ENCODE measurements at places on chromosomes 7 and 10.

DNA sequence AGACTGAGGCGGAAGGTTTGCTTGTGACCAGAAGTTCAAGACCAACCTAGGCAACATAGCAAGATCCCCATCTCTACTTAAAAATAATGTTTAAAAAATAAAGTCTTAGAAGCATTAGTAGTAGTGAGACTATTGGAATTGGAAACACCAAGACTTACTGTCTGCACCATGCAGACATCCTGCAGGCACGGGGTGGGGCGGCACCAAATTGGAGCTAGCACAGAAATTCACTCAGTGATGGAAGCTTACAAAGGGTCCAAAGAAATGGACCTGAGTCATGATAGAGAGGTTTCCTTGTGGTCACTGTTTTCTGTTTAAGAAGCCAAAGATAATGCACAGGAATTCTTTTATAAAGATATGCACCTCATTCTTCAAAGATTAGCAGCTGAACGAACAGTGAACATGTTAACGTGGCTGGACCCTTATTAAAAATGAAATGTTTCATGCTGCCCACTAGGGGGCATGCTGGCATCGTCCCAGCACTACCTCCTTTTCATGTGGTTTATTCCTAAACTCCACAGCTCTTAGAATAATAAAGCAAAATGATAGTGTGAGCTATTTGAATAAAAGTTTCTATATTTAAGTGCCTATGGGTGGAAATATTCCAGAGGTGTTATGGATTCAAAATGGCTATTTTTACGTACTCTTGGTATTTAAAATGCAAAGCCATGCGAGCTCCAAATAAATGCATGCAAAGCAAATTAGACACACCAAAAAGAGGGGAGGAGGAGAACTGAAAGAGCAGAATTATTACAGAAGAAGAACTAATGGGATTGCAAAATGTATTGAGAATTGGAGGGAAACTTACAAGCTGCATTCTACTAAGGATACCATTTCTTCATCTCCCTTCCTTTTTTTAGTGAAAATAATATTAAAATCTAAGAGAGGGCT, 28.6 kb downstream of the PDSS1 start:
- DNase-seq: no peak

DNA sequence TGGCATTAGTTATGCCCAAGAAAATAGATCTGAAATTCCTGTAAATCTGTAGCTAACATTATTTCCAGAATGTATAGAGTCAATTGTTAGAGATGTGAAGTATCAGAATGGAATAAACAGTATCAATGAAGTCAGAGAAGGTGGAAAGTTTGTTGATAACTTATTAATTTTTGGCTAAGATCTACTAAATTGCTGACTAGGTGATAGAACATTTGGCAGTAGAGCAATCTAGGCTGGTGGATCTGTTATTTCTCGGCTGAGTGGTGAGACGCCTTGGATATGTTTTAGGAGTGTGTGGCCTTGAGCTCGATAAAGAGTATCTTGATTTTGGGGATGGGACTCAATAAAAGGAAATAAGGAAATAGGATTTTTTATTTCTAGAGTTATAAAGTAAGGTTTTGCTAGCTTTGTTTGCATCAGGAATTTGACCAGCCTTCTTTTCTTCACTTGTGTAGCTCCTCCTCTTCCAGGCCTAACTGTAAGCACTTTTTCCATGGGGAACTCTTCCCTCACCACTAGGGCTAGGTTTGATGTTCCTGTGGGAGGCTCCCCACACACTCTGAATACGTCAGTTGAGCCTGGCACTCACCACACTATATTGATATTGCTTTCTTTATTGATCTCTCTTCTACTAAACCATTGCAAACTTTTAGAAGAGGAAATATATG, 86.8 kb upstream of the CSTF2T start:
- DNase-seq: no peak

- peak; percentile 49 for DNase-seq
Observed at GRCh38 chr10:60573336-60573735, 183.7 kb upstream of the ANK3 start.

DNA sequence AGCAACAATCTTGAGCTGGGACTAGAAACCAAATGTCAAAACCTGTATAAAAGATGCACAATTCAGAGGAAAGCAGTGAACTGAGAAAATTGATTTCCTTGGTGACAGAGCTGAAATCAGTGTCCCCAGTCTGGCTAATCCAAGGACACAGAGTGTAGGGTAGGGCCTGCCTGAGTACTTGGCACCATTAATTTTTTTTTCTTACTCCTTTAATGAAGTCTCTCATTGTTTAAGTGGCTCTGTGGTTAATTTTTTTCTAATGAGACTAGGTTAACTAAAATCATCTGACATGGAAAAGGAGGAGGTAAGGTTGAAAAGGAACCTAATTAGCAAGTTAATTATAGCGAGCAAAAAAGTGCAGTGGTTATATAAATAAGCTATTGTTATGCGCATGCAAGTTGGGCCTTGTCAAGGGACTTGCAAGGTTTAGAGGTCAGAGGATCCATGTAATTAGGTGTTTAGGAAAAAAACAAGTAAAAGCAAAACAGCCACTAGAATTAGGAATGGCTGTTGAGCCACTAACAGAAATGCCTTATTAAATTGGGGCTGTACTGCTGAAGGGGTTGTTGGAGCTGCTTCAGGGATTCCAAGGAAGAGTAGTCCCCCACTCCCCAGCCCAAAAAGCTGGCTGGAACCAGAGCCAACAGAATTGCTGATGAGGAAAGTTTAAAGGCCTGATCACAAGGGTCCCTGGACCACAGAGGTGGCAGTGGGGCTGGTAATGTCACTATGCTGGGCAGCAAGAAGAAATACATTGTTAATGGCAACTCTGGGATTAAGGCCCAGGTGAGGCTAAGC, 58.9 kb upstream of the STRIP2 start:
- DNase-seq: no peak

- DNase-seq: no peak
Observed at GRCh38 chr10:110268971-110269370, 35.7 kb downstream of the SMNDC1 start.

GRCh38 chr7:135337977-135338550, 104.4 kb downstream of the STRA8 start:
- no peak for DNase-seq

GRCh38 chr10:42970451-42971250, 106.2 kb upstream of the RET start:
- no peak for DNase-seq

GRCh38 chr7:103704701-103705100, 258.7 kb upstream of the SLC26A5 start:
- no peak for DNase-seq

DNA sequence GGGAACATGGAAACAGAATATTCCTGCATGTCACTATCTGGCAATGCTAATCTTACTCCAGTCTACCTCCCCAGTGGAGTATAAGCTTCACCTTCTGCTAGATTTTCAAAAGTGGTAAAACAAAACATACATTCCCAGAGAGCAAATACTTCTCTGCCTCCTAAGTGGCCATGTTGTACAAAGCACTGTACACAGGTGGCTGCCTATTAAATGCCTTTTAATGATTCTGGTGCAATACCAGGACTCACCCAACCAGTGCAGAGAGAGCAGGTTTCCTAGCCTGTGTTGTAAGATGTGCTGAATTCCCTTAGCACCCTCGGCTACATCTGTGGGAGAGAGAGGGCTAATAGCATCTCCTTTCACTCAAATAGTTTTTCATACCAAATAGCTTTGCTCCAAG, 684.3 kb upstream of the NRP1 start:
- no peak for DNase-seq

GRCh38 chr7:151579644-151580043, 59.9 kb upstream of the RHEB start:
- DNase-seq: no peak

- no peak for DNase-seq
Observed at GRCh38 chr10:5285186-5285585, 79.6 kb upstream of the UCN3 start.

DNA sequence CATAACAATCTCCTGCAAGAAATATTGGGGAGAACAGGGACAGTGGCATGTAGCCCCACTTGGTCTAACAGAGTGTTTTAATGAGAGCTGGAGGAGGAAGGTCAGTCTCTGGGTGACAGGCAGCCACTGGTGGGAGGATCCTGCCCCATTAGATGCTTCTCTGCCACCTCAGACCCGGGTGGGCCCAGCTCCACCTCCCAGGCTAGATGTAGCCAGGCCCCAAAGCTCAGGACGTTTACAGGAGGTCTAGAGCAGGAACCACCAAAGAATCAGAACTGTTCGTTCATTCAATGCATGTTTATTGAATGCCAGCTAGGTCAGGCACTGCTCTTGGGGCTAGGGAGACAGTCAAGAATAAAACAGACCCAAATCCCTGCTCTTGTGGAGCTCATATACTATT, 28.4 kb upstream of the GPNMB start:
- DNase-seq: no peak

DNA sequence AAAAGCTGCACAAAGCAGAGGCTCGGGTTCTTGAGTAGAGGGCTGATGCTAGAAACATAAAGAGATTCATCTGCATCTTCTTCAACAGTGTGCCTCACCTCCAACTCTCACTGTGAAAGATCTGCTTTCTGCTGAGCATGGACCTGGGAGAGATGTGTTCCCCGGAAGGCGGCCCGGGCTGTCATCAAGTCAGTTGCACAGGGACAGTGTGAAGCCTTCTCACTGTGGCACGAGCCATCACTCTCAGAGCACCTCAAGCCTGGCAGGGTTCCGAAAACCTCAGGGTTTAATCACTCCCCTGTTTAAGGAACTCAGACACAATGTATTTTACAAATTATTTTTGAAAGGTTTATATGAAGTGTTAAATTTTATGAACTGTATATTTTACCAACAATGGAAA, 98.7 kb downstream of the RBM20 start:
- no peak for DNase-seq

- DNase-seq: no peak
Observed at GRCh38 chr10:44696496-44696895, 214.6 kb upstream of the TMEM72 start.

GRCh38 chr10:35225204-35225603, 98.6 kb downstream of the CREM start:
- no peak for DNase-seq

GRCh38 chr7:135170274-135170997, at the start of gene CYREN:
Gene CYREN, minus strand, starts transcription at chr7:135170707. Its CDS starts 1,785 bp downstream, at chr7:135168922.
- peak; percentile 90 for DNase-seq

DNA sequence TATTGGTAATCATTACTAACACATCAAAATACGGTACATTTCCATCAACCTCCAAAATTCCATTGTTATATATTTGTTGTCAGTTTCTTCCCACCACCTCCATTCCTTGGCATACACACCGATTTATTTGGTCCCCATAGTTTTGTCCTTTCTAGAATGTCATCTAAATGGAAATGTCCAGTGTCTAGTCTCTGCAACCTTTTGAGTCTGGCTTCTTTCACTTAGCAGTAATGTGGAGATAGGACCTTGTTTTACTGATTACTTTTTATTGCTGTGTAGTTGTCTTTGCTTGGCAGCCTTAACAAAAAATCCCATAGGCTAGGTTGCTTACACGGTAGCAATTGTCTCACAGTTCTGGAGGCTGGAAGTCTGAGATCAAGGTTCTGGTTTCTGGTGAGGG, 22.5 kb downstream of the TRRAP start:
- DNase-seq: no peak

- DNase-seq: no peak
Observed at GRCh38 chr10:79090134-79090803, 21.5 kb downstream of the ZMIZ1 start.

GRCh38 chr7:272631-273030, 17.3 kb upstream of the FOXL3 start:
- no peak for DNase-seq

GRCh38 chr10:85043207-85043606, 714.8 kb downstream of the CCSER2 start:
- no peak for DNase-seq

DNA sequence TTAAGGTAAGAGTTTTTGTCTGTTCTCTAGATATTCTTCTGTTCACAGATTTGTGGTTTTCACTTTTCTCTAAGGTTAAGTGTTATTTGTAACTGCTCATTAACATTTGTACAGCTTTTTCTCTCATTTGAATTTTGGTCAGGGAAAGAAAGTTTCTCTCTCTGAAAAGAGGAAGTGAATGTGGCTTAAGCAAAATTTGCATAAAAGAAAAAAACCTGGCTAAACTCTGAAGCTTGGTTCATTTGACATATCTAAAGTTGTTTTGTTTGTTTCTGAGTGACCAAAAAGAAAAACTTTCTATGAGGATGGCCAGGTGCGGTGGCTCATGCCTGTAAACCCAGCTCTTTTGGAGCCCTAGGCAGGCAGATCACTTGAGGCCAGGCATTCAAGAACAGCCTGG, 22.0 kb upstream of the SLC26A4 start:
- DNase-seq: no peak

GRCh38 chr10:133528296-133528844, 1.2 kb downstream of the CYP2E1 start:
- no peak for DNase-seq

GRCh38 chr7:148882841-148883265, 1.2 kb downstream of the EZH2 start:
- DNase-seq: no peak

DNA sequence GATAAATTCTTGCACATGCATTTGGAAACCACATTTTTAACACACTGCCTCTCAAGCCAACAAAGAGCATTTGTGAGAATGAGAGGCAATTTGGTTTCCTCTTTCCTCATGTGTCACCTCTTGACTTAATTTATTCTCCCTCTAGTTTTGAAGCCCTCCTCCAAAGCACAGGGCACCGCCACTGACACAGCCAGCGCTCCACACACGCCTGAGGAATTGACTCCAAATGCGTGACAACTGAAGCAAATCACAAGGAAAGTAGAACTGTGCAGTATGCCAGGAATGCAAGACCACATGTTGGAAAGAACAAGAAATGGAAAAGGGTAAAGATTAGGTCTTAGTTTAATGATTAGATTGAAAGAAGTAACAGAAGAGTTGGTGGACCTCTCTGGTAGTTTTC, 173.3 kb downstream of the LSM5 start:
- no peak for DNase-seq

DNA sequence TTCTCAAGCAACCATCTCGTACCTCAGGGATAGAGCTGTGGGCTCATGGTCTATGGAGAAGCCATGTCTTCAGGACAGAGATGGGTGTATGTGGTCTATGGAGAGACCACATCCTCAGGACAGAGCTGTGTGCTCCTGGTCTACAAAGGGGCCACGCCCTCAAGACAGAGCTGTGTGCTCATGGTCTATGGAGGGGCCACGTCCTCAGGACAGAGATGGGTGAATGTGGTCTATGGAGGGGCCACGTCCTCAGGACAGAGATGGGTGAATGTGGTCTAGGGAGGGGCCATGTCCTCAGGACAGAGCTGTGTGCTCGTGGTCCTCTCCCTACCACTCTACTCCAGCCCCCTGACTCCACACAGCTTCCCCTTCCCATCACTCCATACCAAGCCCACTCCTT, 117.8 kb downstream of the WDR37 start:
- DNase-seq: no peak
